ENCODE measurements at places on chromosomes 11 and 22.

DNA sequence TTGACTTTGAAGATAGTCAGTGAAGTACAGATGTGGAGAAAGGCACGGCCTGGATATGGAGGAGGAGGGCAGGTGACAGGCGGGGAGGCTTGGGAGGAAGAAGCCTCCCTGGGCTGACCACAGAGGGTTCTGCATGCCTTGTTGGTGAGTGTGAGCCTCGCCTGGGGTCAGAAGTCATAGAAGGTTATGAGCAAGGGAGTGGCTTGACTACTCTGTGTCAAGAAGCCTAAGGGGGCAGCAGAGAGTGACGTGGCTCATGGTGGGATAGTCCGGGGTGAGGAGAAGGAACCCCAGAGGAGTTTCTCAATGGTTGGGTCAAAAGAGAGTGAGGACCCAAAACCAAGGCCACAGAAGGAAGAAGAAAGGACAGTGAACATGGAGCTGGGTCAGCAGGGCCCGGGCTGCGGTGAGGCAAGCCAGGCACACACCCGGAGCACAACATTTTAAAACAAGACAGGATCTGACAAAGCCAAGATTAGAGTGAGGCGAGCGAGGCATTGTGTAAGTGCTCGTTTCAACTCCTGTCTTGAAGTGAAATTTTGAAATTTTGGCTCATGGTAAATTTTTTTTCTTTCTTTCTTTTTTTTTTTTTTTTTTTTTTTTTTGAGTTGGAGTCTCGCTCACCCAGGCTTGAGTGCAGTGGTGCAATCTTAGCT is 31.9 kb downstream of the PDGFB start:
- DNase-seq = no peak

GRCh38 chr11:113142508-113142907 is 171.9 kb upstream of the TTC12 start:
- DNase-seq = no peak

GRCh38 chr11:14454861-14455632 is 44.6 kb downstream of the COPB1 start:
- DNase-seq = peak; percentile 43

- peak; percentile 46 for DNase-seq
These were observed 5.7 kb downstream of the CDCA5 start for GRCh38 chr11:65078151-65078550.

All from astrocyte of the hippocampus (primary cell).